ENCODE measurements at places on chromosomes 2 and 18.

DNA sequence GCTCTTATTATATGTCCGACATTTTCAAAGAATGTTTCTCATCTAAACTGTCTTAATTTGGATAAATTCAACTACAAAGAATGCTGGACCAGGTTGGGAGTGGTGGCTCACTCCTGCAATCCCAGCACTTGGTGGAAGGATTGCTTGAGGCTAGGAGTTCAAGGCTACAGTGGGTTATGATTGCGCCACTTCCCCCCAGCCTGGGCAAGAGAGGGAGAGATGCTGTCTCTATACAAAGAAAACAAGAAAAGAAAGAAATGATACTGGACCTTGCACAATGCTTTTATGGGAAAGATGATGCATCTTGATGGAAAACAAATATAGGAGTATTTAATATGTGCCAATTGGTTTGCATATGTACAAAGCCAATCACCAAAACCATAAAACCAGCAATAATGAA, 296.7 kb downstream of the LPIN1 start:
- DNase-seq: no peak

- no peak for DNase-seq
Observed at GRCh38 chr2:199861132-199861774, 10.3 kb upstream of the FTCDNL1 start.

GRCh38 chr2:74952575-74952974, 5.9 kb upstream of the POLE4 start:
- no peak for DNase-seq

- no peak for DNase-seq
Observed at GRCh38 chr2:10504370-10504993, 56.4 kb upstream of the ODC1 start.

DNA sequence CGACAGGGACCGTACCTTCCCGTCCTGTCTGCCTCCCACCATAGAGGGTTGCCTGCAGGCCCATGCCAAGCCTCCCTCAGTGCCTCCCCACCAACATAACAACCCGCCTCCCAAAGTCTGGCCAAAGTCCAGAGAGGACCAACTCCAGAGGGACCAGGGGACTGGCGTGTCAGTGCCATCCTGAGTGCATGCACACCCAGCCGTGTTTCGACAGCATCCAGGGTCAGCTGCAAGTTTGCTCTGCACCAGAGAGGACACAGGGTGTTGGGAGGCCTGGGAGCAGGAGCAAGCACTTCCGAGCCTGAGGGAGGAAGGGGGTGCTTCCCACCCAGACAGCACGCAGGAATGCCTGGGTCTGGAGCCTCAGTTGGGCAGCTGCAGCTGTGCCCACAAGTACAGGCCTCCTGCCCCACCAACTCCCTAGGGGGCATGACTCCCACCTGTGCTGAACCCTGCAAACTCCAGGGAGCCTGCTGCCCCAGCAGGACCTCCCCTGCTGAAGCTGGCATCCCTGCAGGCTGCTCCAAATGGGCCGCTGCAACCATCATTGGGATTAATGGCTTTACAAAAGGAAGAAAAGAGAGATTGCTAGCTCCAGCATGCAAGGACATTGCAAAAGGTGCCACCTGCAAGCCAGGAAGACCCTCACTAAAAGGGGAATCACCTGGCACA, 618.1 kb upstream of the FSHR start:
- no peak for DNase-seq

DNA sequence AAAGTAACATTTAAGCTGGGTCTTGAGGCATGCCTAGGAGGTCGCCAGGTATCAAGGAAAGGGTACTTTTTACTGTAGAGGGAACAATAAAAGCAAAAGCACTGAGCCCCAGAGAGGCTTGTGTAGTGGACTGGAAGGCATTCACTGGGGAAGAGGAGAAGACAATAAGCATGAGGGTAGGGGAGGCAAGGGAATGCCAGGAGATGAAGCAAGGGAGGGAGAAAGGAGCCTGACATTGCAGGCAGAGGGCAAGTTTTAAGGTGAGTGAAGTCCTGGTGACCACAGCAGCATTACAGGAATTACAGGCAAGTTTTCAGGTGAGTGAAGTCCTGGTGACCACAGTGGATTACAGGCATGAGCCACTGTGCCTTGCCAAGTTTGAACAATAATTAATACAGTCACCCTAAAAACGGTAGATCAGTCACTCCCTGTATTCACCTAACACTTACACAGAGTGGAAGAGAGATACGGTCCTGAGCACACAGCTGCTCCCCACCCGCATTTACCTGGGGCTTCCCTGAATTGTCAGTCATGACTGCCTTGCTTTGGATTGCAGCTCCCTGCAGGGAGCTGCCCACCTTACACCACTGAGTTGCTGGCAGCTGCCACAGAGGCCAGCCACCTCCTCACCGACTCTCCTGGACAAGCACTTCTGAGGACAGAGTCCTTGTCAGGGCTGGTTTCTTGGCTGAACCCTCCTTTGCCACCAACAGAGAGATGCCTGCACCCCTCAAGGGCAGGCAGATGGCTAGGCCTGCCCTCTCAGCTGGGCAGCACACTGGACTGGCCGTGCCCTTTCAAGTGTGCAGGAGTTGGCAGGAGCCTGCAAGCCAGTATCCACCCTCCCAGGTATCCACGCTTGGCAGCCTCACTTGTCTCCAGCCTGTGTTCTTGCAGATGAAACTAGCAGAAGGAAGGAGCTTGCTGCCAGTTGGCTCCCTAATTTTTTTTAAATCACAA, 153.2 kb upstream of the MSH6 start:
- no peak for DNase-seq

DNA sequence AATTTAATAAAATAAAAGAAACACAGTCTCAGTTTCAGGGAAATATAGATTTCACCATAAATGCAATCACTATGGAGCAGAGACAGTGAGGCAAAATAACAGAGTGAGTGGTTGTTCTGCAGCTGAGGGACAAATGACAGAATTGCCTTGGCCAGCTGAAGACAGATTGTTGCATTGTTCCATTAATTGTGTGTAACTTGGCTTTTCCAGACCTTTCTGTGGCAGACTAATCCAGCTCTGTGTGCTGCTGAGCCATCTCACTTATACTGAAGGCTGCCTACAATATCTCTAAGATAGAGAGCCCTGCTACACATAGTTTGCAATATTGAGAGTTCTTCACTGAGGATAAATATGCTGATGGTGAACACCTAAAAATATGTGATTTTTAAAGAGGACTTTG, 11.5 kb downstream of the LRRTM1 start:
- no peak for DNase-seq

- DNase-seq: no peak
Observed at GRCh38 chr18:8833480-8833879, 128.1 kb downstream of the MTCL1 start.

DNA sequence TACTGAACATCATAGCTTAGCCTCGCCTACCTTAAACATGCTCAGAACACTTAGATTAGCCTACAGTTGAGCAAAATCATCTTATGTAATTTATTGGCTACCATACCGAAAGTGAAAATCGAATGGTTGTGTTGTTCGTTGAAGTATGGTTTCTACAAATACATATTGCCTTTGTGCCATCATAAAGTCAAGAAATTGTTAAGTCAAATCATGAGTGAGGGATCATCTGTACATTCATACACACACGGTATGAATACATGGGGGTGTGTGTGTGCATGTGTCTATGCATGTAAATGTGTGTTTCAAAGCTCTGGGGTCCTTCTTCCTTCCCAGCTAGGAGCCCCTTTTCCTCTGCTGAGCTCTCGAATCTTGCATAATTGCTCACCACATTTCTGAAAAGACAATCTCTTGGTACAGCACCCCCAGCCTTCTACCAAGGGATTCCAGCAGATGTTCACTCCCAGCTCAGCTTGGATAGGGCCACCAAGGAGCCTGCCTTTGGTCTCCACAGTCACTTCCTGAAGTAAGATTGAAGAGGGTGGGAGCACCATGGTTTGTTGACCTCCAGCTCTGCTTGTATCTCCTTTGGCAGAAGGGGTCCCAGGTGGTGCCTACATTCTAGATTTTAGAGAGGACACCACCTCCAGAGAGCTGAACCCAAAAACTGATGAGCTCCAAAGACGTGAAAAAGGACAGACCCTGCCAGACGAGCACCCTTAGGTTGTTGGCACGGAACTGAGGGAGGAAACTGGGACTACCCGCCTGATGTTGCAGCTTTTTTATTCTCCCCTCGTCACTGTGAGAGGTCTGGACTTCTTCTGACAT, 33.2 kb upstream of the CYP1B1 start:
- DNase-seq: no peak

DNA sequence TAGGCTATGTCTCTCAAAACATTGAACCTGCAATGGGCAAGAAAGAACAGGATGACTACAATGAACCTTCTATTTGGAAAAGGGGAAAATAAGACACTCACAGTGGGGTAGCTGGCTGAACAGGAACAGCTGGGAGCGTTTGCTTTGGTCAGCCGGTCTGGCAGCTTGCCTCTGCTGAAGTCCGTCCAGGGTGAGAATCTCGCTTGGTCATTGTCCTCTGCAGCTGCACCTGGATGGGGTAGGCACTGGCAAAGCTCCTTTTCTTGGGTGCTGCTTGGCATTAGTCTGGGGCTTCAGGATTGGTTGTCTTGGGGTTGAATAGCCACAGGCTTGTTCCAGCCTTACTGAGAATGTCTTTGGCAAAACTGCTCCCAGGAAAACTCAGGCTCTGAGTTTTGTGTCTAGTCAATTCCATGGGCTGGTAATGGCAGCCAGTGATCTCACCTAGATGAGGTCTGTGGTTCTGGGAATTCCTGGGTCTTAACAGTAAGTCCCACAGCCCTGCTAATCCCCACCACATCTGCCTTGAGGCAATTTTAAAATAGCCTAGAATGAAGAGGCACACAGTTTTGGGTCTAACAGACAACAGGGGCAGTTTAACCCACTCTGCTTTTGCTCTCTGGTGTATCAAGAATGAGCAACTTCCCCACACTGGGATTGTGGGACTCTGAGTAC, 13.4 kb downstream of the NEDD4L start:
- no peak for DNase-seq

- no peak for DNase-seq
Observed at GRCh38 chr2:219998107-219998506, 370.7 kb downstream of the SLC4A3 start.

- DNase-seq: no peak
Observed at GRCh38 chr2:191114403-191114886, 36.3 kb downstream of the STAT4 start.

DNA sequence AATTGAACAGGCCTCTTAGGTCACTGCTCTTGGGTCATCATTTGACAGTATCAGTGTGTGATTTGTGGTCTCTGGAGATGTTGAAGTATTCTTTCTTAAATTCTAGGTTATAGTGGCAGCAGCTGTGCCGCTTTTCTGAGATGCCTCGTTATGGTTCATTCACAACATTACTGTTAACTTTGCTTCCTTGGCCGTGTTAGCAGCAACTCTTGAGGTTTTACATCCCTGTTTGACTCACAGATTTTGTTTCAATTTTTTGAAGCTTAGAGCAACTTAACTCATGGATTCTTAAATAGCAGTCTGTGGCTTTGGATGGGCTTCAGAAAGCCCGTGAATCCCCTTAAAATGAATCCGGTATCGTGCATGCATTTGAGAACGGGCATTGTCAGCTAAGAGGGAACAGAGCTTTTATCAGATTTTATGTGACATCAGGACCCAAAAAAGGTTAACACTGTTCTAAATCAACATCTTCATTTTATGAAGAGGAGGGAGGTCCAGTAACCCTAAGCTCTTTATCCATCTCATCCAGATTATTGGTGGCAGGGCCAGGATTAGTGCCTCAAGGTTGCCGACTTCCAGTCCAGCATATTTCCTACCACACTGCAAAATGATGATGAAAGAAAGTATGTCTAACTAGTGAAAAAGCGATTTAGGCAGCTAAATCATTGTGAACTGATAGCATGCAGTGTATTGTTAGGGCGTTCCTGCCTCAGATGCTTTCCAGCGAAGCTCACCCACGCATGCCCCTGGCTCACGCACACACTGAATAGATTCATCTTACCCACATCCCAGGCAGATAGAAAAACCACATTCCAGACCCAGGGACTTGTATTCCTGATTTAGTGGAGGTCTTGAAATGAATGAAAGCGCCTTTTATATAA, 5.1 kb downstream of the TRIB2 start:
- DNase-seq: no peak

DNA sequence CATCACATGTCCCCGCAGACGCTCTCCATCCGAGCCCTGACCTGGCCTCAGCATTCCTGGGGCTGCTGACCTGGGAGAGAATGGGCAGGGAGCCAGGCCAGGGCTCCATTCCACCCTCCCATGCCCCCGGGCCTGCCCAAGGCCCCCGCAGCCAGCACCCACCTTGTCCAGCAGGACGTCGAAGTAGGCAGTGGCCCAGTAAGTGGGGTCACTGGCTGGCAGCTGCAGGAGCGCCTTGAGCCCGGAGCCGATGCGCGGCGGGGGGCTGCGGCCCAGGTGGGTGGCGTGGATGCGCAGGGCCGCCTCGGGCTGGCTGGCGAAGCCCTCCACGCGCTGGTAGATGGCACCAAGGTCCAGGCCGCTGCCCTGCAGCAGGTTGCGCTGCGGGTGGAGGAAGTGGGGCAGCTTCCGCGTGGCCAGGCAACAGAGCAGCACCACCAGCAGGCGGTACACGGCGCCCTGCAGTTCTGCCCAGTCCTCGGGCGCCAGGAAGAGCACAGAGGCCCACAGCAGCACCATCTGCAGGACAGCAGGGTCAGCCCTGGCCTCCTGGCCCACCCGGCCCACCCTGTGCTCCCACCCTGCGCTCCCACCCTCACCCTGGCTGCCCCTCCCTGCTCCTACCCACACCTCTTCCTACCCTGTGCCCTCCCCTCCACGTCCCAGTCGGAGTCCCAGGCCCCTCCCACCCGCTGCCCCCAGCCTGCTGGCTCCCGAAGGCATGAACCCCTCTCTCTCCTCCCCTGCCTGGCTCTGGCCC, 7.6 kb downstream of the MAB21L4 start:
- DNase-seq: no peak

DNA sequence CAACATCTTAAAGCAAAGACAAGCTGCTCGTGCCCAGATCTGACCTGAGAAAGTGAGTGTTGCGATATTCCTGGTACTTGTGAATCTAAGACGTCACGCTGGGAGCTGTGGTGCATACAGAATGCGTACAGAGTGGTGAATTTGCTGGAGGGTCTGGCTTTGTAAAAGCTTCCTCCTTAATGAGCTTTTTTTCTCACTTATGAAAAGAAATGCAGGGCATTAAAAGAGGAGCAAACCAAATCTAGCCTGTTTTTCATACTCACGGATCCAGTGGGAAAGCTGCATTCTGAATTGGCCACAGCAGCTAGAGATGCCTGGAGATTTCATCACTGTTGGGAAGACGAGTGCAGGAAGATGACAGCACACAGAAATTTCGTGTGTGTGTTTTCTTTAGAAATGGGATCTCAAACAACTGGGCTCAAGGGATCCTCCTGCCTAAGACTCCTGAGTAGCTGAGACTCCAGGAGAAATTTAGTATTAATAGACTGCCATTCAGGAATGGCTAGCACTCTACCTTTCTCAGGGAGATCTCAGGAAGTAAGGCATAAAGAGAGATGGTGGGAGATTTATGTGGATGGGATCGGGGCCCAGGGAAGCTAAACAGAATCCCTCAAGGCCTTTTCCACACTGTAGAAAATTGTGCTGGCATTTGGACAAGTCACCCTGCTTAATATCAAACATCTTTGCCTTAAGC, 181.3 kb downstream of the ALPK2 start:
- no peak for DNase-seq

Measured in stimulated activated CD8-positive, alpha-beta memory T cell treated with anti-CD3 and anti-CD28 coated beads, Interleukin-15, amount 100 ng/mL, for 48 hours (primary cell).